GM23338 (cell line): ENCODE measurements at places on chromosomes 2 and 18.

- peak; percentile 21 for DNase-seq
Observed at GRCh38 chr18:48781163-48781987, 169.4 kb downstream of the SMAD7 start.

DNA sequence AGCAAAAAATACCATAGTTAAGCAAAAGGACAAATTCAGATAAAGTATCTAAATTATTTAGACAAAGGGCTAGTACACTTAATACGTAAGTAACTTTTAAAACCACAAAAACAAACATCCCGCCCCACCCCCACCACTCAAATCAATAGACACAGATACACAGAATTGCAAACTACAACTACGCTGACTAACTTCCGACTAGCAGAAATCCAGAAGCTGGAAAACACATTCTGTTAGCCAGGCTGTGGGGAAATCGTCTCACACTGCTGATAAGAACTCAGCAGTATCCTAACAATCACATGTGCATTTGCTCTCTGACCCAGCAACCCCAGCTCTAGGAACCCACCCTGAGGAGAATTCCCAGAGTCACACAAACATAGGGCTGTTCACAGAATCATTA is 16.6 kb downstream of the FAM168B start:
- DNase-seq: no peak

GRCh38 chr2:165081276-165081675 is 122.6 kb downstream of the SCN3A start:
- no peak for DNase-seq

DNA sequence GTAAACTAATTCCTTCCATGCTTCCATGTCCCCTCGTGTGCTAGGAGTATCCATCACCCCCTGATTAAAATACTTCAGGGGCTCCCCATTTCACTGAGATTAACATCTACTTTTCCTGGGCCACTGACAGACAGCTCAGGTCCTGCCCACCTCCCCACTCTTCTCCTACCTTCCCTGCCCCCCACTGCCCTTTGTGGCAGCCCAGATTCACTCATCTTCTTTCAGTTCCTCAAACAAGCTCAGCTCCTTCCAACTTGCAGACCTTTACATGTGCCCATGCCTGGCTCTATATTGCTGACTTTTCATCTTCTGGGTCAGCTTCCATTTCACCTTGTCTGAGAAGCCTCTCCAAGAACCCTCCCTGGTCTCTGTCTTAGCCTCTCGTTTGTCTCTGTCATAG is 12.0 kb downstream of the RUFY4 start:
- DNase-seq: no peak

DNA sequence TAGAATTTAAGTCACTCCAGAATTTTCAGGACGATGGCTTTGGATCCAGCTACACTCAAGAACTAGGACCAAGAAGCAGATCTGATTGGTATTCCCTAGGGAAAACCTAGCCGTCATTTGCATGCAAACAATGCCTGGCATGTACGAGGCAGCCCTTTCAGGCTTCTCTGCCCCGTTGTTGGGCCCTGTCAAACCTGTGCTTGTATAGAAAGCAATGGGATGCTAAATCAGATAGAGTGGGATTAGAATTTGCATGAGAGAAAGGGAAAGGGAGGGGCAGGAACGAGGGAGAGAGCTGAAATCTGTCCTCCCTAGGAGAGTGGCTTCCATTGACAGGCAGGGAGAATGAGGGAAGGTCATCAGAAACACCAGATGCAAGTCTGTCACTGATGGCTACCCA is 28.6 kb downstream of the ARID5A start:
- DNase-seq: peak; percentile 81

- DNase-seq: no peak
Observed at GRCh38 chr2:162368494-162368893, 24.6 kb downstream of the GCA start.

GRCh38 chr18:48682768-48683167 is 143.9 kb downstream of the CTIF start:
- DNase-seq: no peak

GRCh38 chr2:185507719-185508118 is 230.9 kb upstream of the FSIP2 start:
- DNase-seq: no peak

- no peak for DNase-seq
Observed at GRCh38 chr18:46437061-46437460, 220.0 kb downstream of the LOXHD1 start.

GRCh38 chr2:173982918-173983317 is 17.7 kb upstream of the SP3 start:
- no peak for DNase-seq

DNA sequence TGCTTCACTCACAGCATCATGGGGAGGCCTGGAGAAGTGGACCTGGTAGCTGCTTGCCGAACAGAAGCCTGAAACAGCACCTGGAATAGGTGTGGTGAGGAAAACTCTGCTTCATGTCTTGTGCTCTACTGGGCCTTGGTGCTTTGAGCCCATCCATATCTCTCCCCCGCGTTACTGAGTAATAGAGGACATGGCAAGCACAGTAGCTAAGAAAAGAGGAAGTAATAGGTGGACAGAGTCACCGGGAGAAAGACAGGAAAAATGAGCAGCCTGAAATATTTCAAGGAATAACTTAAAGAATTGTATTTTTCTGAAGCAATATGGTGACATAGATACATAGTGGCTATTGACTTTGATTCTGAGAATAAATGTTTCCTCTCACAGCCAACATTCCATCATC is 14.0 kb upstream of the HNMT start:
- no peak for DNase-seq

DNA sequence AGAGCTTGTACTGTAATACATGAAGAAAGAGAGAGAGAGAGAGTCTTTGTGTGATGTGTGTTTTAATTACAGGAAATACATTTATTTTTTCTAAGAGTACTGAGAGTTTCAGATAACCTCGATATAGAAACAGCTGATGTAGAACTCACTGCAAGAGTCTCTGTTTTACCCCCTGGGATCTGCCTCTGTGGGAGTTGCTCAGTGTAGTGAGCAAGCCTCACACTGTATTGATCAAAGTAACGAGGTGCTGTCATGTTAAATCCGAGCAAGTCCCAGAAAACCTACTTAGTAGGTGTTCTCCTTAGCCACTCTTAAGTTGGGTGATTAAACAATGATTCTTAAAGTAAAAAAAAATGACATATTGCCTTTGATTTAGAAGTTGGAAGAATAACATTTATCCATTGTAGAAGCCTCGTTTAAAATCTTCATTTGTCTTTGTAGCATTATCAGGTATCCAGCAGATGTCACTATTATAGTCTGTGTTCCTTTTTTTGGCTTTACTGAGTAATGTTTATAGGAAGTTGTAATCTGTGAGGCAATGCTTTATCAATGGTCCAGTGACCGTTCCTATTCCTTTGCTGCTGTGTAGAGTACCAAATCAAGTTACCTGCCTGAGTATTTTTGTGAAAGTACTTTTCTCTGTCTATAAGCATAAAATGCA is 219.0 kb downstream of the MYO3B start:
- DNase-seq: peak; percentile 30

DNA sequence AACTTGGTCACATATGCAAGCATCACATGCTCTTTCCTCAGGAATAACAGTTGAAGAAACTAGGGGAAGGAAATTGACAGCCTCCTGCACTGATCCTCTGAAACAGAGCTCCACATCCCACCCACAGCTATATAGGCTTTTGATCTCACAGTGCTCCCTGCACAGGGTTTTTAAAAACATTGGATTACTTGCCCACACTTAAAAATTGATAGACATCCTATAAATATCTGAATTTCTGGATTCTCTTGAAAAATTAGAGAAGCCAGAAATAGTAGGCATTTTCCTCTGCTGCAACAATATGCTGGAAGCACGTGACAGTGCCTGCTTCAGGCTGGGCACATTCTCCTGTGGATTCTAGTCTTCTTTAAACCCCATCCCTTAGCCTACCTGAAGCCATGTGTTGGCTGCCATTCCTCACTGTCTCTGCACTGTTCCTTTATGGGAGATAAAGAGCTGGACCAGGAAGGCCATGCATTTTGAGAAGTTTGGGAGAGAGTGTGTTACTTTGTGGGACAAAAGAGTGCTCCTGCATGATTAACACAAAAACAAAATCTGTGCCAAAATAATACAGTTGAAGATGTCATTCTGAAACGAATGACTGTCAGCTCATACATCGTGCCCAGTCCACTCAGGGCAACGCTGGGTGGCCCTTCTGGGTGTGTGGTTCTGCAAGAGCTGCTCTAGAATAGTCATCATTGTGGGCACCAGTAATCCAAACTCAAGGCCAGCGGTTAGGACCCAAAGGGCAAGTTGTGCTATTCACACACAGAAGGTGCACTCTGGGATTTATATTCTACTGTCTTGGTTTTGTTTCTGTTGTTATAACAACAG is 59.8 kb downstream of the GYPC start:
- DNase-seq: no peak

DNA sequence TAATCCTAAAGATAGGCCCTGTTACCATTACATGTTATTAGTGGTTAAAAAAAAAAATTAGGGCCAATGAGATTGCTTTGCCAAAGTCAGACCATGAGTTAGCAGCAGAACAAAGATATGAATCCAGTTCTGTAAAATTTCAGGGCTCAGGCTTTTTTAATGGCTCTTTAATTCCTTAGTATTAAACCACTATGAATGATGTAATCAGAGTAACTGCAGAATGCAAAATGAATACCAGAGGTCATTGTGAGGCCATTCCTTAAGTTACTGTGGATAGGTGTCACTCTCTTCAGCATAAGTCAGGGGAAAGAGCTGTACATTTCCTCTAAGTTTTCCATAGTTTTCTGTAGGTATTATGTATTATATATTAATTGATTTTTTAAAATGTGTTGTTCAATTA is 42.2 kb upstream of the TBR1 start:
- no peak for DNase-seq

DNA sequence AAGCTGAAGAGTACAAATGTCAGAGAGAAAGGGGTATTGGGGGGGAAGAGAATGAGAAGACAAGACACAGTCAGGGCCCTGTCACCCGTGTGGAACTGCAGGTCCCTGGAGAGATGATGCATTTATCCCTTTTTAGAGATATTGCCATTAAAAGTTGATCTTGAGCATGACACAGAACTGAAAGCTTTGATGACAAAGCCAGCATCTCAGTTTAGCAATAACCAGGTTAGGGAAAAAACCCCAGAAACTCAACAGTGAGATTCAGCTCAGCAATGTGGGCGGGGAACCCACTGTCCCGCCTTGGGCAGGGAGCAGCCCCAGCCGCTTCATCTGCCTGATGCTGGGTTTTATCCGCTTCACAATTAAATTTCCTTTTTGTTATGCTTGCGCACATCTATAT is 181.1 kb downstream of the NEDD4L start:
- DNase-seq: no peak

GRCh38 chr2:11919953-11920352 is 173.5 kb downstream of the LPIN1 start:
- no peak for DNase-seq

- no peak for DNase-seq
Observed at GRCh38 chr2:66872986-66873754, 438.2 kb downstream of the MEIS1 start.

- no peak for DNase-seq
Observed at GRCh38 chr2:98158305-98158704, 71.3 kb downstream of the VWA3B start.

DNA sequence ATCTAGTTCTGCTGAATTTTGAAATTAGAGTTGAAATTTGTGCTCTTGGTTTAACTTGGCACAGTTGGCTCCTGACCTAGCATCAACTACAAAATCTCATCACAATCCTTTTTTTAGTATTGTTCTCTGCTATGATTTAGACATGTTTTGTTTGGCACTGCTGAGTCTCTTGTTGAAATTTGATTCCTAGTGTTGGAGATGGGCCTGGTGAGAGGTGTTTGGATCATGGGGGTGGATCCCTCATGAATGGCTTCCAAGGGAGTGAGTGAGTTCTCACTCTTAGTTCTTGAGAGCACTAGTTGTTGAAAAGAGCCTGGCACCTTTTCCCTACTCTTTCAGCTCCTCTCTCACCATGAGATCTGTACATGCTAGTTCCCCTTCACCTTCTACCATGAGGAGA is 605.6 kb upstream of the SLC39A10 start:
- DNase-seq: no peak

- no peak for DNase-seq
Observed at GRCh38 chr18:61595615-61596251, 262.5 kb downstream of the CDH20 start.
